ENCODE measurements at places on chromosomes 3 and 15.

DNA sequence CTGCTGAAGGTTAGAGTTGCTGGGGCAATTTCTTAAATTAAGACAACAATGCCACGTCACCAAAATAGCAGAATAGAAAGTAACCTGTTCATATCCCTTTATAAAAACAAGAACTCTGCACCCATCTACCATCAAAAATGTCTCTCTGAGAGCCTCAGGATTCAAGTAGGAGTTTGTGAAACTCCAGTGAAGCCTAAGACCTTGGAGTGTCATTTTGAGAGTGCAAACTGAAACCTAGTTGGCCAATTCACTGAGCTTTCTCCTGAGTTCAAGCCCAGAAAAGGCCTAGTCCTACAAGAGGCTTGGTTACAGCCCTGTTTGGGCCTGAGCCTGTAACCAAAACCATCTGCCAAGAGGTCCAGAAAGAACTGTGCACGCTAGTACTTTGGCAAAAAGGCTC lies 335.1 kb downstream of the EFHB start:
- DNase-seq = no peak

DNA sequence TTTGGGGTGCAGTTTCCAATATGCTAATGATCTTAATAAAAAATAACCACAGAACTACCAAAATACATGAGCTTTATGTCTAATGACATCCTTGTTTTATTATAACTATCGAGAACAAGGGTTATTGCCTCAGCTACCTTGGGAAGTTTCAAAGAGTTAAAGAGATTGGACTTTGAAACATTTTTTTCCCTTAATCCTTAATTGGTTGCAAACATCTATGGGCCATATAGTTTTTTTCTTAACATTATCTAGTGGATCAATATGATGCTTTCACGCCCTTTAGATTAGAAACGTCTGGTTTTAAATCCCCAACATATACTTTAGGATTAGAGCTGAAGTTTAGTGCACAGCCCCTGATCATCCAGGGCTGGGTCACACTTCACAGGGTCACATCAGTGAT lies 219.2 kb upstream of the SGO1 start:
- no peak for DNase-seq

DNA sequence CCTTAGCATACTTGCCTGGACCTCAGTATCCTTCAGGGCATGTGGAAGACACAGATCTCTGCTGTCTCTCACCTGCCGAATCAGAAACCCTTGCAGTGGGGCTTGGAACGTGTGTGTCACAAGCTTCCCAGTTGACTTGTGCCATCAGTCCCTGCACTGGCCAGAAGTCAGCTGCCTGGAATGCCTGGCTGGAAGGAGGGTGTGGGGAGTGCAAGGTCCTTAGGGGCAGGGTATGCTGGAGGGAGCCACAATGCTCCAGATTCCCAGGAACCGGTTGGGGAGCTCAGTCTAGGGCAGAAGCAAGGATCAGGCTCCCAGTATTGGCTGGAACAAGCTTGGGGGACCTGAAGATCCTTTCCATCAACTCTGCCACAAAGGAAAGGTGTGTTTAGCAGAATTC lies 27.1 kb downstream of the SPSB4 start:
- DNase-seq = no peak

GRCh38 chr3:100319951-100320350 lies 14.6 kb upstream of the NIT2 start:
- no peak for DNase-seq

- DNase-seq = no peak
Measured at GRCh38 chr15:60095711-60096110, 91.6 kb downstream of the FOXB1 start.

- no peak for DNase-seq
Measured at GRCh38 chr3:18609187-18609586, 184.0 kb upstream of the SATB1 start.

DNA sequence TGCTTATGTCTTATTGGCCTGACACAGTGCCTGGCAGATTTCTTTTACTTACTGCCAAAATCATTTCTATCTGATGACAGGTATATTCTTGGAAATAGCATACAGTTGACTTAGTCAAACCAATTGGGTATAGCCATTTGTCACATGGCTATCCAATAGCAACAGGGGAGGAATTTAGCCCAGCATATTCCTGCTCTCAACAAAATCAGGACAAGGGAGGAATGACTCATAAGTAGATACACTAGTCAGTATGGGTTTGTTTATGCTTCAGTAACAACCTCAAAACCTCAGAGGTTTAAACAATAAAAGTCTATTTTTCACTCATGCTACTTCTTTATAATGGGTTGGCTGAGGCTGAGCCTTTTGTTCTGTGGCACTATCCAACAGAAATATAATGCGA lies 38.0 kb upstream of the VILL start:
- DNase-seq = no peak

DNA sequence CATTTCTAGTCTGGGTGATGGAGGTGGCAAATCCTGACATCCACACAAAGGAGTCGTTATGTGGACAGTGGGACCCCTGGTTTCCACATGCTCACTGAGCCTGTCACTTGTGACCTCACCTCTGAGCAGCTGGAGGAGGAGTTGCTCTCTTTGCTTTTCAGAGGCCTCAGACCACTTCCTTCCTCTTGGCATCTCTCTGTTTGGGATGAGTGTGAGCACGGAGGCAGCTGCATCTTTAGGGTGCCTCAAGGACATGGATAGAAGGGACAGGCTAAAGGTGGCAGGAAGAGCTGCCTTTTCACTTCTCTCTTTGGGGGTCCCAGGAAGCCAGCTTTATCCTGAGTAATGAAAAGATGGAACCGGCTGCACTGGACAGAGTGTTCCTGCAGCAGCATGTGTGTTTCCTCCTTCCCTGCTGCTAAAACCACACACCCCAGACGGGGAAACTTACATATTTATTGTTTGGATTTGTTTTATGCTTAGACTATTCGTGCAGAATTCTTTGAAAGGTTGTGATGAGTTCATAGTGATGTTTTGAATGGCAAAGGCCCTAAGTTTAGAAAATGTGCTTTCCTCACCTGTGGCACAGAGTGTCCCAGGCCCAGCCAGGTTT lies 31.8 kb downstream of the GPR171 start:
- DNase-seq = no peak

- no peak for DNase-seq
Measured at GRCh38 chr15:84079885-84080777, 155.4 kb upstream of the GOLGA6L4 start.

GRCh38 chr15:26891448-26892181 lies 24.8 kb downstream of the GABRA5 start:
- DNase-seq = no peak

DNA sequence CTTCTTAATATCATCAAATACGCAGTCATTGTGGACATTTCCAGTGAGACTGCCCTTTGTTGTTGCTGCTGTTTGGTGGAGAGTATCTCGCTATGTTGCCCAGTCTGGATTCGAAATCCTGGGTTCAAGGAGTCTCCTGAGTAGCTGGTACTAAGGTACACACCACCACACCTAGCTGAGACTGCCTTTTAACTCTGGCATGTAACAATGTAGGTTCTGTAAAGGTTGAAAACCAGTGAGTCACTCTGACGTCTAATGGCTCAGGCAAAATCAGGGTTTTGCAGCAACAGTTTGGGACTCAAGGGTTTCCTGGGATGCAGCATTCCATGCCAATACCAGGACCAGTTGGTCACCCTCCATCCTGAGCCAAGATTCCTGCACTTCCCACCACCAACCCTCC lies 52.2 kb downstream of the AQP9 start:
- no peak for DNase-seq

DNA sequence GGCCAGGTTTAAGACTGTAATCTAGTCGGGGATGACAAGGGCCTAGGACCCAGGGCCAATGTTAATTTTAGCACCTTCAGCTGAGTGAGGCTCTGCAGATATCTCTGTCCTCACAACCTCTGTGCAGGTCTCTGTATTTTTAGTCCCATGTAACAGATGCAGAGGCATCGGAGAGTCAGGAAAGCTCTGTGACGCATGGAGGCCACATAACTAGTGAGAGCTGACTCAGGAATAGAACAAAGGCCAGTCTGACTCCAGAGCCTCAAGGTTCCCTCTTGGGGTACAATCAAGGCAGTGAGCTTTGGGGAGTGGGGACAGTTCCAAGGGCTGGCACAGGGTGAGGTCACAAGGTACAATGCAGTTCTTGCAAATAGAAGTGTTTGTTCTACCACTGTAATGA lies 31.0 kb downstream of the FSTL1 start:
- no peak for DNase-seq

- no peak for DNase-seq
Measured at GRCh38 chr15:36472672-36473071, 106.8 kb upstream of the CDIN1 start.

GRCh38 chr3:126638790-126639189 lies 16.1 kb downstream of the TXNRD3 start:
- no peak for DNase-seq

- DNase-seq = no peak
Measured at GRCh38 chr3:193744048-193744821, 151.2 kb downstream of the OPA1 start.

DNA sequence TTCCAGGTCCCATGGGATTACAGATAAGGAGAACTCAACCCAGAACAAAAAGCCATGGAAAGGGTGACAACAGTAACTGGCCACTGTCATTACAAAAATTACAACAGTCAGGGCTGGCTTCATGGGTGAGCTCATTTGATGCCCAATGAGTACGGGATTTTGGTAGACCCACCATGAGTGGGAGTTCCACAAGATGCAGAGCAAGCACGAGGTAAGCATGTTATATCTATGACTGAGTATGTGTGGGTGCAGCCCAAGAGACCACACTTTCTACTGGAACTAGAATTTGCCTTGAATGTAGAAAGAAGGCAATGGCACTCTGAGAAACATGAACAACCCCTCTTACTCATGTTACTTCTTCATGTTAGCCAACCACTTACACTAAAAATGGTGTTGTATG lies 83.3 kb downstream of the IGF2BP2 start:
- no peak for DNase-seq

DNA sequence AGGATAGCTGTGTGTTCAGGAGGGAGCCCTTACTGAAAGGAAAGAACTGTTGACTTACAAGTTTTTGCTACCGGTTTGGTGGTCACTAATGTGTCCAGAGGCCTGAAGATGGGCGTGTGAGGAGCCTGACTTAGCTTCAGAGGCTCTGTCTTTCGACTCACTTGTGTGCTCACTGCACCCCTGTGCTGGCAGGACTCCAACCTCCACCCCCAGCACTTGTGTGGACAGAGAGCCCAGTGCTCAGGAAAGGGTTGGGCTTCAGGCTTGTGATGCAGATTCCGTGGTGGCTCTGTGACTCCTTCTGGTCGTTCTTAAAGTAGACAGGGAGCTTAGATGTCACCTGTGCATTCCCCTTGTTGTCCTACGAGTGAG lies 100.9 kb downstream of the PGPEP1L start:
- no peak for DNase-seq

DNA sequence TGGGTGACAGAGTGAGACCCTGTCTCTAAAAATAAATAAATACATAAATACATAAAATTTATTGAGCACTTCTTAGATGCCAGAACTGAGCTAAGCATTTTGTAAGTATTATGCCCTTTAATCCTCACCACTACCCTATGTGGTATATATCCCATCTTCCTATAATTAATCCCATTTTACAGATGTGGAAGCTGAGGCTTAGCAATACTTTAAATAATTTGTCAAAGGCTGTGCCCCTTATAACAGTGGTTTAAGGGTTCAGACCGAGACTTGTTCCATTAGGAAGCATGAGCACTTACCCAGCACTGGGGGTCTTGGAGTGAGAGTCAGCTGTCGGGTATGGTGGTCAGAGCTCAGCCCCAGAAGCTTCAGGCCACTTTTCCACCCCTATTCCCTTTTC lies 7.5 kb upstream of the CHST14 start:
- no peak for DNase-seq

DNA sequence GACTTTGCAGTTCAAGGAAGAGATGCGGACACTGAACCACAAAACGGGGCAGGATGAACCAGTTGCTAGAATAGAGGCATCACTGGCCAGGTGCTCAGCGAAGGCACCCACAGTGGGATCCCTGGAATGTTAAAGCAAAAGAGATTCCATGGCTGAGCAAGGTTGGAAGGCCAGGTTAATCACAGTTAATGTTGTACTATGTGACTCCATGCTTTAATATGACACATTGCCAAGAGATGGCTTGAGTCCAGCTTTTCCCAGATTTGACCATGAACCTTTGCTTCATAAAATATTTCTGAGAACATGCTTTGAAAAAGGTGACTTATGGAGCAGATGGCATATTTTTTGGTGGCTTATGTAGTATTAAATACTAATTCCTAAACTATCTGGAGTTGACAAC lies 76.2 kb upstream of the CMTM7 start:
- no peak for DNase-seq

- DNase-seq = no peak
Measured at GRCh38 chr3:11662392-11662990, 18.8 kb upstream of the VGLL4 start.

DNA sequence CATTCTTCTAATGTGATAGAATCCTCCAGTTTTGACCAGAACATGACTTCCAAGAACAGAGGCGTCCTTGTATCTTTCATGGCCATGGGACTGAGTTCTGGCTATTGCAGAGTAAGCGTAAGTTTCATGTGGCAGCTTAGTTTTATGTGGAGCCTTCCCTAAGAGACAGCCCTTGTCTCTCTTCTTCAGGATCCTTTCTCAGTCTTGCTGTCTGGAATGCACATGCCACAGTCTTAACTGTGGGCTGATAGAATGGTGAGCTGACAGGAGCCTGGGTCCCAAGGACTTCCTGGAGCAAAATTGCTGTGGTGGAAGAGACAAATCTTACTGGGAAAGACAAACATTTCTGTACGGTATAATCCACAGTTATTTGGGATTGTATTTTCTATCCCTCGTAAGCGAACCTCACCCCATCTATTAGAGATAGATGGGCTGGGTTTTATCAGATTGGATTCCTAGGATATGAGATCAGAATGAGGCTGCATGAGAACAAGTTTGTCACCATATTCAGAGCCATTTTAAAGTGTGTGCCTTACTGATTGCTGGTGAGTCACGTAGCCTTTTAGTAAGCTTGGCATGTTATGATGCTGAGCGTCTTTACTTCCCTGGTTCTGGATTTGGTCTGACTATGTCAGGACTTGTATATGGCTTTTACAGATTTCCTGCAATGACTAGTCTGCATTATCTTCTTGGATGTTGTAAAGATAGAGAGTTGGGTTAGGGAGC lies 32.8 kb downstream of the CDIN1 start:
- DNase-seq = peak; percentile 39

DNA sequence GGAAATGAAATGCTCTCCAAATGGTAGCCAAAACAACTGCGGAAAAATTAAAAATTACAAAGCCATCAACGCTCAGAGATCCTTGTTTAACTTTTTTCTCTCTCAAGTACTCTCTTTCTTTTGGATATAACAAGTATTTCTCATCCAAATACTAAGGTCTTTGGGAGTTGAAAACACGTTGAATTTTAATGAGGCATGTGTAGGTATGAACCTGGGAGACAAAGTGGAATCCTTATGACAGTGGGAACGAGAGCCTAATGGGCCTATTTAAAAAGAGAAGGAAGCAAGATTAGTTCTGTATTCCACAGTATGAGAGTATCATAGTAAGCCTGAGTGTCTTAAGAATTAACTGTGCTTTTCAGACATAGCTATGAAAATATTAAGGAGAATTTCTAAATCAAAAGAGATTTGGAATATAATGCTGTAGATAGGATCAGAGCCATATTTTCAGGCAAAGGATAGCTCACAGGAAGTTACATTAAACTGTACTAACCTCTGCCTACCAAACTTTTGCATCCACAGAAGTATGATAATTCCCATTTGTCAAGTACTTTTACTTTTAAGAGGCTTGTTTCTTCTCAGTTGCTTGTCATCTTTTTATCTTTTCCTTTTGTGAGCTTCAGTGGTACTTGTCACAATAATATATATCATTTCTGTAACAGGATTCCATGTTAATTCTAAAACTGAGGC lies 759 bp downstream of the CD96 start:
- DNase-seq = no peak
